ENCODE measurements at places on chromosomes 2 and 18.

DNA sequence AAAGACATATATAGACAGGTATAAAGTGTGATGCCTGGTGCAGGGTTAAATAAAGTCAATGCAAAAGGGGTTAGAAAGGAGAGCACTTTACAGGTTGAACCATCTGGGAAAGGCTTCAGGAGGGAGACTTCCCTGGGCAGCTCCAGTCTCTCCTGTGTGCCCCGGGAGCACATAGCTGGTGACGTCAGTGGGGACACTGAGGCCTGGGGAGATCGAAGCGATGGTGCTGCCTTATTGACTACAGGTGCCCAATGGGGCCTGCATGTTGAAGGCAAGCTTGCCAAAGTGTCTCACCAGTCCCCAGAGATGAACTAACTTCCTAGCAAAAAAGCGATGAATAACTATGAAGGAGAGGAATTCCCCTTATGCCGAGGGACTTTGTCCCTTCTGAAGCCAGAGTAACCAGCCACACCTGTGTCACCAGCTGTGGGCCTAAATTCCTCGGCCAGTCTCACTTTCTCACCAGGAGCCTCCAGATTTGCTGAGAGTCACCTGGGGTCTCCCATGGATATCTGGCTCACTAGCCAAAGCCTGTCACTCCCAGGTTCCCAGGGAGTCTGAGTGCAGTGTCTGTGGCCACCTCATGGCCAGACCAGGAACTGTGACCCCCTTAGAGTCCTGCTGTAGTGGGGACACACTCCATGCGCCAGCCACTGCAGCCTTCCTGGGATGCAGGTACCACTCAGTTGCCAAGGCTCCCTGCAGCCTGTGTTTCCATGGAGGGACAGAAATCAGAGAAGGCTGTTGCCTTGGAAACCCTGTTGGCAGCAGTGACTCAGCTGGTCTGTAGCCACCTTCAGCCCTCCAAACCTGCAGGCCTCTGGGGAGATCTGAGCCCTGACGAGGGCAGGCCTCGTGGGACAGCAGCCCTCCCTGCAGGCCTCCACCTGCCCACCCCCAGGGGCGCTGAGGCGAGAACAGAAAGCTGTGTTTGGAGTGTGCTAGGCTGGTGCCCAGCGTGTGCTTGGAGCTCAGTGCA is 128.7 kb downstream of the CTIF start:
- DNase-seq: no peak

GRCh38 chr2:127216095-127216494 is 4.0 kb downstream of the CYP27C1 start:
- no peak for DNase-seq

DNA sequence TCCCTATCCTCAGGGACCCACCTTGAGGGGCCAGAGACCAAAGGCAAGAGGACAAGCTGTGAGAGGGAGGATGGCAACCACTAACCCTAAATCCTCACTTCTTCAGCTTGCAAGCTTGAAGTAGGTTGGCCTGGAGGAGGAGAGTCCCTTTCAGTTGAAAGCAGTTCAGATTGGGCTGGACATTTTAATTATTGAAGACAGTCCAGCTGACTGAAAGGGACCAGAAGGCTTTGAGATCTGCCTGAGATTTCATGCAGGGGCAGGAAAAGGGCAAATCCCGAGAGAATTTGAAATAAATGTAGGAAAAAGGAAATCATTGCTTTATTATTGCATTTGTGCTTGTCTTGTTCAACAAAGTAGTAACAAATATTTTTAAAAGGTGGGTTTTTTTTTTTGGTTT is 118.9 kb upstream of the STON1 start:
- no peak for DNase-seq

- peak; percentile 63 for DNase-seq
Measured at GRCh38 chr2:156437272-156437930, 1.2 kb downstream of the GPD2 start.

DNA sequence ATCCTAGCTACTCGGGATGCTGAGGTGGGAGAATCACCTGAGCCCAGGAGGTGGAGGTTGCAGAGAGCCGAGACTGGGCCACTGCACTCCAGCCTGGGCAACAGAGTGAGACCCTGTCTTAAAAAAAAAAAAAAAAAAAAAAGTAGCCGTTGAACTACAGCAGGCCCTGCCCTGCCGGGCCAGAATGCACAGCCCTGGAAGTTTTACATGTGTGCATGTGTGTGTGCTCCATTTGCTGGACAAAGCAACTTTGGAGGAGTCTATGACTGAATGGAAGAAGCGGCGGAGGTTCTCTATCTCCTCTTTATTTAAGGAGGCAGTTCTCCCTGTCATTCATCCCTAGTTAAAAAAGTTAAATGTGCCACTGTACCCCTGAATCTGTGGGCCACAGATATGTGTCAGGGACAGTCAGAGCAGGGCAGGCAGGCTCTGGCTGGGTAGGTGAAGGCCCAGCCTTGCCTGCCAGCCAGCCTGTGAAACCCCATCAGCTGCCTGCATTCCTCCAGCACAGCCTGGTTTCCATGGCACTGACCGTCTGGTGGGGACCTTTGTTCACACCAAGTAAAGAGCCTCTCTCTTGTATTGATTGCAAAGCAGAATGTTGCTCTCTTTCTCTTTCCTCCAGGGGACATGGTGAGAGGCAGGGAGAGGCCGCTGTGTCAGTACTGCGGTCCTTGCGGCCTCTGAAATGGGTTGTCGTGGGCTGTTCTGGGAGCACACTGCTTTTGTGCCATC is 10.9 kb downstream of the LIPG start:
- no peak for DNase-seq

- no peak for DNase-seq
Measured at GRCh38 chr2:180056367-180057118, 49.4 kb upstream of the CWC22 start.

- DNase-seq: no peak
Measured at GRCh38 chr18:33538418-33539042, 39.5 kb upstream of the ASXL3 start.

All from Peyer's patch (tissue), 4 donors.